ENCODE measurements at places on chromosomes 16 and 17. TPM values are rescaled to one million over a fixed set of nuclear protein-coding genes. Genes with fewer than 3 reads are reported as not detected.

The VKORC1 gene
- 92.8 TPM for polyA plus RNA-seq

DNA sequence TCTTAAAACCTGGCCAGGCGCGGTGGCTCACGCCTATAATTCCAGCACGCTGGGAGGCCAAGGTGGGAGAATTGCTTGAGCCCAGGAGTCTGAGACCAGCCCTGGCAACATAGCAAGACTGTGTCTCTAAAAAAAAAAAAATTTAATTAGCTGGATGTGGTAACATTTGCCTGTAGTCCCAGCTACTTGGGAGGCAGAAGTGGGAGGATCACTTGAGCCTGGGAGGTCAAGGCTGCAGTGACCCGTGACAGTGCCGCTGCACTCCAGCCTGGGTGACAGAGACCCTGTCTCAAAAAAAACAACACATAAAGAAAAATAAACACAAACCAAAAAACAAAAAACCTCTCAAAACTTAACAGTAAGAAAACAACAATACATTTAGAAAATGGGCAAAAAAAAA is 106.3 kb downstream of the SMG6 start:
- DNase-seq = no peak

- DNase-seq = no peak
Observed at GRCh38 chr16:57709663-57710062, 15.1 kb downstream of the DRC7 start.

DNA sequence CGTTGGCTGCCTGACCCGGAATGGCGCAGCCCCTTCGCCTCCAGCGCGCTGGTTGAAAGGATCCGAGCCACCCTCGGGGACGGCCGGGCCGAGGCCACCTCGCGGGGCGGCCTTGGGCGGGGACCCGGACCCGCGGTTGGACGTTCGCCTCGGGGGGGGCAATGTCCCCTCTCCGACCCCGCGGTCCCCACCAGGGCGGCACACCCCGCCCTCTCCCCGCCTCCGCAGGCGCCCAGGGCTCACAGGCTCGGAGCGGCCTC is 1.0 kb upstream of the SOX8 start:
- no peak for DNase-seq
